ENCODE measurements at places on chromosomes 7 and 10. TPM values are rescaled to one million over a fixed set of nuclear protein-coding genes. Genes with fewer than 3 reads are reported as not detected.

Gene THSD7A
- 4.0 TPM for polyA plus RNA-seq

- DNase-seq = no peak
Observed at GRCh38 chr7:80584778-80585177, 53.7 kb upstream of the CD36 start.

Gene HTR5A
- not detected for polyA plus RNA-seq

Gene HOXA9
- 21.7 TPM for polyA plus RNA-seq

DNA sequence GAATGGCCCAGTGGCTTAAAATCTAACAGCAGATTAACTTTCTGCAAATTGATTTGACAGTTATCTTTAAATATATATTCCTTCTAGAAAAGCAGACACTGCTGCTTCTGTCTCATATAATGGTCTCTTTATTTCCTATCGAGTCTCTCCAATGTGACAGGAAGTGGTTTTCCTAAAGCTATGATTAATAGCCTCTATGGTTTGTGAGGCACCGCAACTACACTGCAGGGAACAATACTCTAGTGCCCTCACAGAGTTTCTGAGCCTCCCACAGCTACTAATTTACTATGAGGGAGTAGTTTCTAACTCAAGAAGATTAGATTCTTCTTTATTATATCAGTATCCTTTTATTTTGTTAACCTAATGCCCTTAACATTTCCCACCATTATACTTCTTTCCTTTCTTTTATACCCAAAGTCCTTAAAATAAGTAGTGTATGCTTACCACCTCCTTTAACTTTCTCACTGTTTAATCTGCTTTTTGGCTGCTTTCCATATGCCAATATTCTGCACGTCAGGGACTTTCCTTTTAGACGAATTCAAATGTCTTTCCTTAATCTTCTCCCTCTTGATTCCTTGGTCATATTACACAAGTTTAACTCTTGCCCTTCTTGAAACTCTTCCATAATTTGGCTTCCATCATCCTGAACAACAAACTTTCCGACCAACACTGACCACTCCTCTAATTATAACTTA lies 23.8 kb upstream of the AHR start:
- DNase-seq = no peak

GRCh38 chr7:129494041-129494440 lies 8.3 kb upstream of the SMKR1 start:
- DNase-seq = no peak

Gene RELN
- polyA plus RNA-seq = 5.0 TPM

DNA sequence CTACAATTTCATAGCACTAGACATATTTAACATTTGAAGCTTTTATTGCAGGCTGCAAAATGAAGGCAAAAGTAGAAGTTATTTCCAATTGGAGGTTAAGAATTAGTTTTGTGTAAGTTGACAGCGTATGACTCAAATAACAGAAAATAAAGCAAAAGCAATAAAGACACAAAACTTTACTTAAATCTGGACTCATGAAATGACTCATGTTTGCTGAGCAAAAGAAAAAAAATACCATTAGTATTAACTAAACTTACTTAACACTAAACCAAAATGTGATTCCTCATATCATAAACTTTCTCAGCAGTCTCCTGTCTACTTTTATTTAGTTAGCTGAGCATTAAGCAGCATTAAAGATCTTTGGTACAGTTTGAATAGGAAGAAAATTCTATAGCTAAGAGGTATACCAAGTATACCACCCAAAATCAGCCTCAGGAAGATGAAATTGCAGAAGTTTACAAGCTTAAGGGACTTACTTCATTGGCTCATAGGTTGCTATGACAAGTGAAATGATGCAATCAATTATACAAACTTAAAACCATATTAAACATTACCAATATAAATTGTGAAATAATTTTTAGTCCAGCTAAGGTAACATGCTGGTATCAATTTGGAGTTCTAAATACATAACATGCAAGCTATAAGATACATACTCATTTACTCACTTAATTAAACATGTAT lies 1131.4 kb downstream of the XPNPEP1 start:
- DNase-seq = no peak

Gene CYP2W1
- polyA plus RNA-seq = 0.59 TPM

Measured in muscle of arm (tissue), 14 donors.